ENCODE measurements at places on chromosomes 7 and 10. TPM values are rescaled to one million over a fixed set of nuclear protein-coding genes. Genes with fewer than 3 reads are reported as not detected.

The GPR15LG gene
- not detected for total RNA-seq

The MCMBP gene
- total RNA-seq, result 50.6 TPM

The ASNS gene
- total RNA-seq, result 69.5 TPM

The THSD7A gene
- 0.30 TPM for total RNA-seq

The HOXA10 gene
- 13.7 TPM for total RNA-seq
